Left renal pelvis (tissue), 4 donors: ENCODE measurements at places on chromosomes 11 and 22.

GRCh38 chr11:41246399-41246745 is 213.1 kb downstream of the LRRC4C start:
- DNase-seq: no peak

DNA sequence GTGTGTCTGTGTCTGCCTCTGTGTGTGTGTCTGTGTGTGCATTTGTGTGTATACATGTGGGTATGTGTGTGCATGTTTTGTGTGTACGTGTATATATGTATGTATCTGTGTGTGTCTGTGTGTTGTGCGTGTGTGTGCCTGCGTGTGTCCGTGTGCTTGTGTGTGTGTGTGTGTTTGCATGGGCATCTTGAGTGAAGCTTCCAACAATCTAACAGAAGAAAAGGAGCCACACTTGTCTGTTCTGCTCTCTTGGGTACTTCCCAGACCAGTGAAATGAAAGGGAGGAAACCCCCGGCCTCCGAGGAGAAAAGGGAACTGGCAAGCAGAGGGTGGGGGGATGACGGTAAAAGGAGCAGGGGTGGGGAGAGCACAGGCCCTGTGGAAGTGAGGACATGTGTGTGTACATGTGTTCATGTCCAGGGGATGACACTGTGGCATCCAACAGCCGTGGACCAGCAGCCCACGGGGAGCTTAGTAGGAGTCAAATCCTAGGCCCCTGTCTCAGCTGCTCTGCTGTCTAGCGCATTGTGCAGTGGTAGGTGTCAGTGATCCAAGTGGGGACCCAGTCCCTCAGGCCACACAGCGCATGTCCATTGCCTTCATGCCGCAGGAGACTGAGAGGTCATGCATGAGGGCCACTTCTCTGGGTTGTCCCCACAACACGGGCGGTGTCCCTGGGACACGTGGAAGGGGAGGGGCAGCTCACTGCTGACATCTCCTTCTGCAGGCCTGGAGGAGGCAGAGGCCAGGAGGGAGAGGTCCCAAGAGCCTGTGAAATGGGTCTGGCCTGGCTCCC is 8.1 kb downstream of the CSF2RB start:
- no peak for DNase-seq

DNA sequence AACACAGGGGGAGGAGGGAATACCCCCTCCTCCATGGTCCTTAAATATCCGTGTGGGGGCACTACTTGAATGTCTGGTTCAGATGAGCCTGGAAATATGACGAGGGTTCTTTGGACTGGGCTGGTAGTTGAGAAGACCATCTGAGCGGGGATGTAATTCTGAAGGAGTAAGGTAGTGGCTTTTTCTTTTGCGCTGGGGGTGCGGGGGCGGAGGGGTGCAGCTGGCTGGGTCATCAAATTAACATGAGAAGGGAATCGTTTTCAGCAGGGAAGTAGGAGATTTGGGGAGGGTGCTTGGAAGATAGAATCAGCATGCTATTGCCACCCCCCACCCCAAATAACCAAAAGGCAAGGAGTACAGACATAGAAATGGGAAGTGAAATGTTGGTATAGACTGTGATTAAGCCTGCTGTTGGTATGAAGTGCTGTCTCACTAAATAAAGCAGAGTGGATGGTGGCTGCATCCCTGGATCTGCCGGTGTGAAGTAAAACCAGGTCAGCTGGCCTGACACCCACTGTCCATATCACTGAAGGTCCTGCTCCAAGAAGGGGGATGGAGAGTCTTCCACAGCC is 121.9 kb upstream of the HSD17B12 start:
- no peak for DNase-seq

DNA sequence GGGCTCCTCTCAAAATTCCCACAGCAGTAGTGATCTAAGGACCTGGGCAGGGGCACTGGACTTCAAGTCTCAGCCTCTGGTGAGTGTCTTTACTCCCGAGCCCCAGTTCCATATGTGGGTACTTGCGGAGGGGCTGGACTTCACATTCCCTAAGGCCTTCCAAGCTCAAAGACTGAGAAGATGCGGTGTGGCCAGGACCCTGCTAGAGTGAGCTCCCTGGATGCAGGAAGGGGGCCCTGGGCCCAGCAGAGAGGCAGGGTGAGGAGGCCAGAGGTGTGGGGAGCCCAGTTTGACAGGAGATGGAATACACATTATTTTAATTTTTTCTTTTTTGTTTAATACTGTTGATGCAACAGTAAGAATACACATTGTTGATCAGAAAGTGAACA is 83.7 kb downstream of the IGLL1 start:
- no peak for DNase-seq

GRCh38 chr11:105078283-105078682 is 33.1 kb upstream of the CARD16 start:
- DNase-seq: no peak

- no peak for DNase-seq
Observed at GRCh38 chr11:36249246-36249645, 40.0 kb downstream of the COMMD9 start.

GRCh38 chr11:118243161-118243560 is 9.0 kb downstream of the MPZL3 start:
- no peak for DNase-seq

DNA sequence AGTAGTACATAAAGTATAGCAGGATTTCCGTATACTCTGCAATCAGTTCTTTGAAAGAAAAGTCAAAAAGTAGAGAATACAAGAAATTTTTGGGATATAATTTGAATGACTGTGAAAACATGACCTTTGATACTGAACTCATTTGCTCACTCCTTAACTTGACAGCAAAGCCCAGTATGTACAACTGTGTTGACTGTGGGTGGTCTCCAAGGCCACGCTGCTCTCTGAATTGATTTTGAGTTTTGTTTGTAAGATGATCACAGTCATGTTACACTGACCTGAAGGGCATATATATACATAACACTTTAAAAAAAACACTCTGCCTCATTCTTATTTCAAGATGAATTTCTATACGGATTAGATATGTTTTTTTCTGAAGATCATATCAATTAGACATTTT is 9.5 kb upstream of the AMOTL1 start:
- no peak for DNase-seq

DNA sequence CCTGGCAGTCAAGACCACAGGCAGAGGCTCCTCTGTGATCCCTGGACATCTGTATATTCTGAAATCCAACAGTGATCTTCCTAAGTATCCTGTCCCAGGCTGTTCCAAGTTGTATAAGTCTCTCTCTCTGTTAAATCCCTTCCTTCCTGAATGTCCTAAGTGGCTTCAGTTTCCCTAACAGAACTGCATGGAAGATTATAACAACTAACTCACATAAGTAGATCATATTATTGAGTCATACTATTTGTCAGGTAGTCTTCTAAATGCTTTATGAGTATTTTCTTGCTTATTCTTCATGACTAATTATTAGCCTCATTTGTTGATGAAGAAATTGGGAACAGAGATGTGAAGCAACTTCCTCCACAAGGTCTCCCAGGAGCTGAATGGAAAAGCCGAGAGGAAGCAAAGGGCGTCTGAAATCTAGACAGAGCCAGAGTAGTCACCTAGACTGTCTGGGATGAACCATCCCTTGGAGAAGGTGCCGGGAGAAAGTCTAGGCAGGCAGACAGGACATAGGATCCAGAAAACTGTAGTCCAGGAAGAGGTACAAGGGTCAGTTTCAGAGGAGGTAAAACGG is 93.2 kb upstream of the FAT3 start:
- DNase-seq: no peak

- no peak for DNase-seq
Observed at GRCh38 chr22:44305888-44306287, 6.9 kb downstream of the SHISAL1 start.

- no peak for DNase-seq
Observed at GRCh38 chr22:33389936-33390335, 331.8 kb upstream of the SYN3 start.

DNA sequence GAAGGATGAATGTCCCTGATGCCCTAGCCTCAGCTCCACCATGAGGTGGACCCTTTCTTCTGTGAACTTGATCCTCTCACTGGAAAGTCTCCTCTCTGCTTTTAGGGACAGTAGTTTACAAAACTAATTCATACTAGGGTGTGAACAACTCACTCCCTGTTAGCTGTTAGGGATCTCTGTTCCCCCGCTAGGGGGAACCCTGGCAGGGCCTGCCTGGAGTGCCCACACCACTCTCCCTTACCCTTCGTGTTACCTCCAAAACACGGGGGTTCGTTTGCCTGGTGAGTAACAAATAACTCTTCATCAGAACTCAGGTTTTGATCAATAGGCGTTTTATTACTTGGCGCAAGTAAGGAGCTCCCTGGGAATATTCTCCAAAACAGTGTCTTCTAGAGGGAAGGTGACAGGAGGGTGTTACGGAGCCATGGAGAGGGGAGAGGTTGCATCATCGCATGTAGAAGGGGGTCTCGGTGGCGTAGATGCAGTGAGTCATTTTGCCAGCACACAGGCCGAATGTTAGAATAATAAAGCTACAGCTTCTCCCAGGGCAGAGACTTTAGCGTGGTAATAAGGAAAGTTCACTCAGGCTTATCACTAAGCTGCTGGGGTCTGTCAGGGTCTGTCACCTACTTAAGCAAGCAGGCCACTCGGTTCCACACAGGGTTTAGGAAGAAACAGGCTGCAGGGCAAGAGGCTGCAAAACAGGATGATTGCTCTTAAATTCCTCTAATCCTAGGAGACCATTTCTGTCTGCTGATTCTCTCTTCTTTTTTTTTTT is 45.8 kb downstream of the C11orf96 start:
- no peak for DNase-seq

- DNase-seq: no peak
Observed at GRCh38 chr11:68107689-68108088, 13.5 kb downstream of the CHKA start.

GRCh38 chr11:72704028-72704782 is 30.0 kb upstream of the PDE2A start:
- DNase-seq: no peak

GRCh38 chr11:76219243-76219642 is 12.9 kb upstream of the WNT11 start:
- DNase-seq: no peak

- no peak for DNase-seq
Observed at GRCh38 chr22:36319595-36320497, 66.9 kb downstream of the APOL1 start.

GRCh38 chr22:38832005-38832978 is 11.5 kb downstream of the NPTXR start:
- no peak for DNase-seq

DNA sequence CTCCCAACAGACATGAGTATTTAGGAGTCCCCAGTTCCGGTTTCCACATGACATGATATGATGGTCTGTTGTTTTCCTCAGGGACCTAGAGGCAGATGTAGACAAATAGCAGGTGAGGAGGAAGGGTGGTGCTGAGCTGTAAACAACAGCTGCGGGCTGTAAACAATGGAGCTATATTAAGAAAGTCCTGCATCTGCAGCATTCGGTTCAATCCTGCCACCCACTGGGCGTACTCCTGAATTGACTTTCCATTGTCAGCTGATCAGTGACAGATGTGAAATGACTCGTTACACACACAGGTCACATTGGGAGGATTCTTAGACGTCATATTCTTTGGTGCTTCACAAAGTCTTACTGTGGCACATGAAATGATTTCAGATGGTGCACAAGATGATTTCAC is 26.8 kb upstream of the RAG1 start:
- no peak for DNase-seq

DNA sequence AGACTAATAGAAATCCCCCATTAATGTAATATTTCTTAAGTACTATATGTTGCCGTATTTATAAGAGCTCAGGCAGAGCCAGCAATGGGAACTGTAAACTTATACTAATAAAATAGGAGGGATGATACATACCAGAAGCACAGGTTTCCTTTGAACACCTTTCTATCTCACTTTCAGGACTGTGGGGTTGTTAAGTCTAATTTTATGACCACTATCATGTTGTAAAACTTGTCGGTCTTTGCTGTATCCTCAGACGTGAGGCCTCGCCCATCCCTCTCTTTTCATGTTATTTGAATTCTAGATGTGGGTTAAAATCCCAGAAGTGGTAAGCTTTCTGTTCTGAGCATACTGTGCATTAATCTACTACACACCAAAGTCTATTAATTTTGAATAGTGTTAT is 1083.5 kb upstream of the TENM4 start:
- DNase-seq: no peak

- DNase-seq: peak; percentile 70
Observed at GRCh38 chr22:29716814-29717545, 2.8 kb upstream of the CABP7 start.

- no peak for DNase-seq
Observed at GRCh38 chr11:36619502-36619901, 21.5 kb upstream of the RAG2 start.
